ENCODE measurements at places on chromosomes 4 and X. TPM values are rescaled to one million over a fixed set of nuclear protein-coding genes. Genes with fewer than 3 reads are reported as not detected.

SHOX gene
- not detected for total RNA-seq

NFXL1 gene
- 9.5 TPM for total RNA-seq

DNA sequence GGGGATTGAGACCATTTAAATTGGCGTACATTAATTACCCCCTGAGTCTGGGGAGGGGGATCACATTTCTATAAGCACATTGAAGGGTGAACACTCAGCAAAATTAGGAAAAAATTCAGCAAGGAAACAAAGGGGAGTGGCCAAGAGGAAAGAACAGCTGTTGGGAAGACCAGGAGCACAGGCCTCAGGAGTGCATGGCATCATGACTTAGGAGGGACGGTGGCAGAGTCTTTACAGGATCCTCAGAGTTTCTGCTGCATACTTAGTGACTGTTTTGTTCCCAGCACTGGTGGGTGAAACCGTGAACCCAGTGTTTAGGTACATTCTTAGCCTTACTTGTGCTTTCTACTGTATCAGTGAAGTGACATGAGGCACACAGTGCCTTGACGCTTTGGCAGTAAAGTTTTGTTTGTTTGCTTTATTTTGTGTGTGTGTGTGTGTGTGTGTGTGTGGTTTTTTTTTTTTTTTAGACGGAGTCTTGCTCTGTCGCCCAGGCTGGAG, 121.3 kb downstream of the CBR4 start:
- no peak for DNase-seq

- no peak for DNase-seq
Observed at GRCh38 chr4:127055357-127055756, 577.4 kb upstream of the INTU start.

DNA sequence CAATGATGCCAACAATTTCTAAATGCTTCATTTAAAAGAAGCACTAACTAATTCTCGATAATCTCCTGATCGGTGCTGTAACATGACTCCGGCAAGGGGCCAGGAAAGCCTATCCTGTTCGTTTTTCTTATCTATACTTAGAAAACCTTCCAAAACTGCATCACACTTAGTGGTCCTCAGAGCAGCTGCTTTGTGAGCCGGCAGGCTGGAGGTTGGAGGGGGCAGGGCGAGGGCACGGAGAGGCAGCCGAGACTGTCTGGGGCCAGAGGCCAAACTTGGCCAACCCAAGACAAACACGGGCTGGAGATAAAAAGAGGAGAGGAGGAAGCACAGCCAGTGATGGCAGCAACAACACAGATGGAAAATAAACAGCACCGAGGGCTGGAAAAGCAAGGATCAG, 455.7 kb downstream of the BCOR start:
- no peak for DNase-seq

- DNase-seq: no peak
Observed at GRCh38 chr4:102514298-102514964, 13.3 kb downstream of the NFKB1 start.

GRCh38 chr4:75071317-75071716, 138.4 kb downstream of the PARM1 start:
- DNase-seq: no peak

GAGE13 gene
- total RNA-seq: not detected

DNA sequence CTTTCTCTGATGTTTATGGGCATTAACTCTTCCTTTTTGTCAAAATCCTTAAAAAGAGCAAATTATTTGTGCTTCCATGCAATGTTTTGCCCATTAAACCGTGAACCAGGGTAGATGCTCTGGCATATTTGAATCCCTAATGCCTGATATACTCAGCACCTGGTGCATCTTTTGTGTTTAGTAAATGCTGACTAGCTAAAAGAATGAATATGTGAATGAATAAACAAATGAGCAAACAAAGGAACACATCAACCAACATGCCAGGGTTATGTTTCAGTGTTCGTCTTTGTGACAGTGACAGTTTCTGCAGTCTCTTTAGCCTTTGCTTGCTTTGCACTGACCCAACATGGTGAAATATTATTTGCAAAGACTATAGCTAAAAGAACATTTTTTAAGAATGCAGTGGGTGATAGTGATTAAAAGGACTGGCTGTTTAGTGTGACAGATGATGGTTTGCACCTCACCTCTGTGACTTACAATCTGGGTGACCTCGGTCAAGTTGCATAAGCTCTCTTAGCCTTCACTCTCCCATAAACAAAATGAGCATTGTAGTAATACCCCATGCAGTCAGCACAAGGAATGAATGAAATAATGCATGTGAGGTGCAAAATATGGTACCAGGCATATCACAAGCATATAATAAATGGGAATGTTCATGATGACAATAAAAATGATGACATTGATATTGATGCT, 29.5 kb downstream of the SMPX start:
- DNase-seq: no peak

ZNF711 gene
- 0.10 TPM for total RNA-seq

ANXA10 gene
- not detected for total RNA-seq

- no peak for DNase-seq
Observed at GRCh38 chrX:5417381-5417780, 811.3 kb downstream of the NLGN4X start.

TDO2 gene
- not detected for total RNA-seq

HTR2C gene
- not detected for total RNA-seq

RAB41 gene
- total RNA-seq: not detected

GRCh38 chr4:14303856-14304255, 676.3 kb upstream of the BOD1L1 start:
- DNase-seq: no peak

DNA sequence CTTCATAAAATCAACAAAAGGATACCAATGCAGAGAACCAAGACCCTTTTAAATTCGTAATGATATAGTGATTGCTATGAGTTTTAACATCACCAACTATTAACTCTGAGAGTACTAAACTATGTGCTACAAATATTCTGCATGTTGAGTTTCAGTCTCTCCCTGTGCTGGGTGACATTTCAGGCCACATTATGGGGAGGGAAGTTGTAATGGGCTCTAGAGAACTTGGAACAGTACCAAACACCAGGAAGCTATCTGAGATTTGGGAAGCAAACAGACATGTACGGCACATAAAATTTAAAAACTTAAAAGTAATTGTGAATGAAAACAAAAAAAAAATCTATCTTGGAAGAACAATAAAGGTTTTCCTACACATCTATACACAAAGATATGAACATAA, 59.6 kb upstream of the PRSS48 start:
- no peak for DNase-seq

SSX1 gene
- not detected for total RNA-seq

DNA sequence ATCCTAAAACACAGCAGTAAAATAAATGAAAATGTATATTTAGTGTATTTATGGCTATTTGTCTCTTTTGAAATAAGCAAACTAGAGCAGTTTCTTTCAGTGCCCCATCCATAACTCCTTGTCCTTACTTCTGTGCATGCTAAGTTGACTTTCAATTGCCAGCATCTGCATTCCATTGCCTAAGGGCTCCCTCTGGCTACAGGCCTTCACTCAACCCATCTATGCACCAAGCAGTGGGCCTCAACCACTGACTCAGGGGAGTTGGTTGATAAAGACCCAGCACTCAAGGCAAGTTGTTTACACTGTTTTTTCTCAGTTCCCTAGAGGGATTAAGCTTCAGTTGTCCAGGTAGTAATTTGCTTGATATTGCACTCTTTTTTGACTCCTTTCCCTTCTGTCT, 265.7 kb downstream of the IQCM start:
- no peak for DNase-seq

- no peak for DNase-seq
Observed at GRCh38 chrX:129316461-129316860, 206.8 kb downstream of the SMARCA1 start.

CPZ gene
- total RNA-seq: 0.21 TPM

GRCh38 chrX:70042399-70043371, 7.1 kb downstream of the AWAT2 start:
- DNase-seq: no peak

DNA sequence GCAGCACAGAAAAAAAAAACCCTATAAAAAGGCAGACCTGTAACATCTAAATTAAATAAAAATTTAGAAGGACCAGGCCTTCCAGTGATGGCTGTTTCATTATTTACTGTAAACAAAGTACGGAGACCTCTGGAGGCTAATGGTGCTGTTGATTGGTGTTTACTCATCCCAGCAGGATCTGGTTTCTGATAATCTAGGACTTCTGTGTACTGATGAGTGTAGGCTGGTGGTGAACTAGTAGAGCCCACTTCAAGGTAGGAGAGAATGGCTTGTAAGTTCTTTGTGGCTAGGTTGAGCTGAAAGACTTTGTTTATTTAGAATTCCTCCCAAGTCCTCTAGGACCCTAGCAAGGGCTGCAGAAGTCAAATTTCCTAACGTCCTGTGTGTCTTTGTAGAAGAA, 398.1 kb upstream of the PITX2 start:
- no peak for DNase-seq

- no peak for DNase-seq
Observed at GRCh38 chrX:112163906-112164305, 81.3 kb upstream of the TRPC5 start.
